Regular cardiac myocyte (primary cell): ENCODE measurements at places on chromosomes 5 and 9. TPM values are rescaled to one million over a fixed set of nuclear protein-coding genes. Genes with fewer than 3 reads are reported as not detected.

The SLC25A2 gene
- under 0.01 and 0.19 TPM in 2 replicates for total RNA-seq

The FOXD4 gene
- 0.19 and 0.56 TPM in 2 replicates for total RNA-seq

The INSL4 gene
- not detected in 2 replicates for total RNA-seq

The HAPLN1 gene
- 11.1 and 38.9 TPM in 2 replicates for total RNA-seq

The TEK gene
- total RNA-seq, result 18.6 and 31.1 TPM in 2 replicates

The FRMD3 gene
- total RNA-seq, result 8.2 and 11.1 TPM in 2 replicates

The IL9 gene
- total RNA-seq, result not detected in 2 replicates

The CREB3 gene
- 77.5 and 112 TPM in 2 replicates for total RNA-seq

The SARDH gene
- 9.6 and 12.8 TPM in 2 replicates for total RNA-seq

The DBH gene
- not detected in 2 replicates for total RNA-seq

The DPH7 gene
- 20.1 and 22.6 TPM in 2 replicates for total RNA-seq

The LCN9 gene
- total RNA-seq, result not detected in 2 replicates

The MVB12B gene
- 0.58 and 1.4 TPM in 2 replicates for total RNA-seq

The TTC23L gene
- under 0.01 and 0.28 TPM in 2 replicates for total RNA-seq

The SECISBP2 gene
- total RNA-seq, result 15.5 and 18.2 TPM in 2 replicates

The PIGO gene
- 11.6 and 11.7 TPM in 2 replicates for total RNA-seq

The FAM169A gene
- total RNA-seq, result 0.19 and 0.28 TPM in 2 replicates

The ZNF883 gene
- 1.9 and 6.2 TPM in 2 replicates for total RNA-seq

The BTNL9 gene
- total RNA-seq, result not detected in 2 replicates

The TMC1 gene
- under 0.01 TPM in 1 of 2 replicates, not detected in the other for total RNA-seq

The PRDM9 gene
- total RNA-seq, result not detected in 2 replicates

The ADAMTS12 gene
- total RNA-seq, result 57.8 and 71.5 TPM in 2 replicates

The LRRC19 gene
- not detected in 2 replicates for total RNA-seq

The EDIL3 gene
- 83.2 and 246 TPM in 2 replicates for total RNA-seq

The FAXDC2 gene
- total RNA-seq, result 0.77 and 7.9 TPM in 2 replicates

The TRIM41 gene
- total RNA-seq, result 9.3 and 13.6 TPM in 2 replicates

The SPACA9 gene
- total RNA-seq, result 2.8 and 3.5 TPM in 2 replicates

The GAS1 gene
- total RNA-seq, result 3.8 and 29.3 TPM in 2 replicates

The CXCL14 gene
- total RNA-seq, result under 0.01 and 0.56 TPM in 2 replicates

The C5 gene
- 3.7 and 5.2 TPM in 2 replicates for total RNA-seq

The TRIM14 gene
- 1.4 and 3.6 TPM in 2 replicates for total RNA-seq

The CNTFR gene
- total RNA-seq, result not detected in 2 replicates

The OSTF1 gene
- total RNA-seq, result 49.6 and 119 TPM in 2 replicates

The TGFBI gene
- total RNA-seq, result 601 and 2,751 TPM in 2 replicates
